Activated CD4-positive, alpha-beta memory T cell treated with anti-CD3 and anti-CD28 coated beads for 36 hours (primary cell): ENCODE measurements at places on chromosomes 5 and 9.

DNA sequence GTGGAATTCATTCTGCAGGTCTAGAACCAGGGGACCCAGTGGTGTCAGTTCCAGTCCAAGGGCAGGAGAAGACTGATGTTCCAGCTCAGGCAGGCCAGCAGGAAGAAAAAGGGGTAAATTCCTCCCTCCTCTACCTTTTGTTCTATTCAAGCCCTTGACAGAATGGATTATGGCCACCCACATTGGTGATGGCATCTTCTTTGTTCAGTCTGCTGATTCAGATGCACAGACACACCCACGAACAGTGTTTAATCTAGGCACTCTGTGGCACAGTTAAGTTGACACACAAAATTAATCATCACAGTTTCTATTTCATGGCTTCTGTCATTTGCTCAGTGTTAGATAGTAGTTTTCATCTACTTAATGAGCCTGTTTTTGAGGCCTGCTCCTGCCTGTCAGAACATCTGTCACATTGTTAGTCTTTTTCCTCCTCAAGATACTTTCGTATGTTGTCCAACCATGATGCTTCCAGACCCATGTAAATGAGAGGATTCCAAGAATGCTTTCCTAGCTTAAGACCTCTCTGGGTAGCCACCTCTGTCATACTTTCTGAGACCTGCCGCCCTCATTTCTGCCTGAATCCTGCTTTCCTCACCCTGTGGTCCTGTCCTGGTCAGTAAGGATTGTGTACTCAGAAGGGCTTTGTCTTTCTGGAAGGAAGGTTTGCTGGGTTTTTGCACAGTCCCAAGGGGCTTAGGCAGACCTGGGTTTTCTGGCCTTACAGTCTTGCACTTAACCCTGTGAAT, 72.5 kb downstream of the SPIN1 start:
- peak; percentile 49 for DNase-seq

DNA sequence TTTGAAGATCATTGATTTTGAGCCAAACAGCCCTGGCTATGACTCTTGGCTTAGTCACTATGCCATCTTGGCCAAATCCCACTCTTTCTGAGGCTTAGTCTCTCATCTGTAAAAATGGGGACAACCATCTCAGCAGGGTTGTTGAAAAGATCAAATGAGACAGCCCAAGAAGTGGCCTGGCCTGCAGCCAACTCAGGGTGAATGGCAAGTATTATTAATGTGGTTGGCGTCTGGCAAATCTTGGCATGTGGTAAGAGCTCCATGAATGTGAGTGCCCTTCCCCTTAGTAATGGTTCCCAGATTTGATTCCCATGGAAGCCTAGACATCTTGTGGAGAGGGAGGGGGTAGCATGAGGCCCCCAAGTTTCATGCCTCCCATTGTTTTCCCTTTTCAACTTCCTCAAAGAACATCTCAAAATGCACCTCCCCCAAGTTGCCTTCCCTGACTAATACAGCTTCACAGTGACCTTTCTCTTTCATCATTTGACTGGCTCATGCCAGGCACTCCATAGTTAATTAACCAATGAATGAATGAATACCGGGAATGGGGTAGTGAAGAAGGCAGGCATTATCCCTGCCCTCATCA, 11.8 kb upstream of the TGFBI start:
- DNase-seq, result no peak

GRCh38 chr9:108516391-108516790, 339.4 kb downstream of the ACTL7B start:
- DNase-seq, result no peak

DNA sequence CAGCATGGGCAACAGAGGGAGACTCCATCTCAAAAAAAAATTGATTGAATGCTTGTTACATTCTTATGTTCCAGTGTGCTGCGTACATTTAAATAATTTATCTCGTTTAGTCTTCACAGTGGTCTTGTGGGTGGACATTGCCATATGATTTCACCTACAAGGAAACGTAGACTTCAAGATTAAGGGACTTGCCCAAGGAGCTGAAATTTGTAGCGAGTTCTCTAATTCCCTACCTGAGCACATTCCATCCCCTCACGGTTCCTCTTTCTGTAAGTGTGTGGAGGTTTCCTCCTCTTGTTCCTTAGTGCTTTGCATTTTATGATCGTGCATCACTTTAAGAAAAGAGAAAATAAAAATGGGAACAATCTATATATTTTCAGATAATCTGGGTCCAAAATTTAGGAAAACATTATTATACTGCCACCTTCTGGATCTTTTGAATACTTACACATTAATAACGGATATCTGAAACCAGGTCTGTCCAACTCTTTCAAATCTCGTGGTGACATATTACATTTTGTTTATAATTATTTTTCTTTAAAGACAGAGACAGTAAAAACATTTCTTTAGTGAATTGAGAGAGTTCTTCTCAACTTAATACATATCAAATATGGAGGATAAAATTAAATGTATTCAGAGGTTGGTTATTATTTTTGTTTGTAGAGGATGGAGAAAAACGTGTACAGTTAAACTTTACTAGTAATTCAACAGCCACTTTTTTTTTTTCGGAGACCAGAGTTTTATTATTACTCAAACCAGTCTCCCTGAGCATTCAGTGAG, 29.9 kb upstream of the C7 start:
- no peak for DNase-seq

GRCh38 chr5:31218978-31219377, 25.5 kb downstream of the CDH6 start:
- no peak for DNase-seq

- no peak for DNase-seq
Measured at GRCh38 chr5:34551911-34552433, 104.2 kb upstream of the RAI14 start.
